ENCODE measurements at places on chromosomes 3 and 15.

- DNase-seq: no peak
These were observed 20.1 kb upstream of the TM2D3 start for GRCh38 chr15:101672298-101672697.

- DNase-seq: no peak
These were observed 19.2 kb downstream of the BLOC1S6 start for GRCh38 chr15:45606413-45606812.

DNA sequence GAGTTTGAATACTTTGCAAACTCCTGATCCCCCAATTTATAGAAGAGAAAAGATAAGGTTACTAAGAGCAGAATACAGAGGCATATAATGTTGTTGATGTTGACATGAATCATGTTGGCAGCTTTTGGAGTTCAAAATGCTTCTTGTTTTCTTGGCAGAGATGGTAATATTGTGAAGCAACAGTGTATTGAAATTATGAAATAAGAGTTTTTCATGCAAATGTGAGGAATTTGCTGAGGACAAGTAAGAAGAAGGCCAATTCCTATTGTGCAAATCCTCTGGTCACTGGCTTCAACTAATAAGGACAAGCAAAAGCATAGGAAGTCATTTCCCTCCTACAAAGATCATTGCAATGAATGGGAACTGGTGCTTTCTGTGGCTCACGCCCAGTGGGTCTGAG lies 126.9 kb upstream of the CHL1 start:
- no peak for DNase-seq

DNA sequence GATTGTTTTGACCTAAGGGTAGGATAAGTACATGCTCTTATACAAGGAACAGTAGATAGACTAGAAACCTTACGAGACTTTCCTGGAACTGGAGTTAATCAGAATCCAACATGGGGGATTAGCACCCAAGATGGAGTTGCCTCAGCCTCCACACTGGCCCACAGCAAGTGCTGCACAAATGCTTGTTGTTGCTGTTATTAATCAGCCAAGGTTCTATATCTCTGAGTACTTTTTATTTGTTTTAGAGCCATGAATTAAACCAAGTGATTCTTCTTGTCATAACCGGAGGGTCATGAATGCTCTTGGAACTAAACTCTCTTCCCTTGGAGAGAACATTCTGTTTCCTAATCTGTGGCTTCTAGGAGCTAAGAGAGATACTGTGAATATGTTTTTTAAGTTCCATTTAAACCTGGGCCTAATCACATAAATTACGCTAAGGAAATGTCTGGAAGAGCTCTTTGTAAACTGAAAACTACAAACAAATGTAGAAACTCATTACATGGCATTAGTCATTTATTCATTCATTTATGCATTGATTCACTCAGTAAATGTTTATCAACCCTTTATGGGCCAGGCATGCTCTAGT lies 5.7 kb upstream of the IL16 start:
- no peak for DNase-seq

DNA sequence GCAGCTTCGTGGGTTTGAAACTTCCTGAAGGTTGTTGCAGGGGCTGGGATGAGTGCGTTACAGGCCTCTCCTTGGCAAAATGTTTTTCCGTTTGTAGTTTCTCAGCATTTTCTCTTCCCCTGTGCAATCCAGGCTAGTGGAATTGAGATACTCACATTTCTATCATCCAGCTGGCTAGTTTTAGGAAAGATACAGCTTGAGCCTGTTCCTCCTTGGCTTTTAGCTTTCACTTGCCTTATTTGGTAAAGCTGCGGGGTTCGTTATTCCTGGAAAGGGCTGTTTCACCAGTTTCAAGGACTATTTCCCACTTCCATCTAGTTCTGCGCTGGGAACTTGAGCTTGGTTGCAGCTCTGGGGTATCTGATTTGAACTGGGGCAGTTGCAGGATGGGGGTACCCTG lies 90.3 kb downstream of the ITPR1 start:
- DNase-seq: no peak

DNA sequence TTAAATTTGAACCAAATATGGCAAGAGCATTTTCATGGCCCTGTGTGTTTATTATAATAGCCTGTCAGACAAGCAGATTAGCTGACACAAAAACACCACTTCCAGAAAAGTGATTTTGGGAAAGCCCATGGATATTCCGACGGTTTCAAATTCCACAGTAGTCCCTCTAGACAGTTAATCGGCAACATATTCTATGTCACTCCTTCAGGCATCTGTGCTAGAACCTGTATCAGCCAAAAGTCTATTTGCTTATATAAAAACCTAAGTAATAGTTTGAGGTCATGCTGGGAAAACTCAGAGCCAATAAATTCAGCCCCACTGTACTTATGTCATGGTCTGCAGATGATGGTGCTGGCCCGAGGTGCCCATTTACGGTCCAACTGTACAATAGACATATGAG lies 110.2 kb upstream of the ARHGEF26 start:
- DNase-seq: no peak

DNA sequence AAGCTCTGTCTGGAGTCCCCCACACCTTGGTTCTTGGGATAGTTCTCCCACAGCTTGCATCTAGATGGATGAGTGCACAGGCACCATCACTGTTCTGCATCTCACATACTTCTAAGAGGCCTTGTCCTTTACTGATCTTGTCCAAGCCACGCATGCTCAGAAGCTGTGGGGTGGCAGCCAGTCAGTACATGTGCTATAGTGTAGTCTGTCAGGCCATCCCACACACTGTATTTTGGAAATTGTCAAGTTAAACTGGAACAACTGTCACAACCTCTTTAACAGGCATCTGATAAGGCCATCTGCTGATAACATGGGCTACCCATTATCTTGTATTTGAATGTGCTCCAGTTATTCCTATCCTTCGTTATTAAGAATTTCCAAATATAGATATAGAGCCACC lies 296.5 kb upstream of the AZI2 start:
- DNase-seq: no peak

DNA sequence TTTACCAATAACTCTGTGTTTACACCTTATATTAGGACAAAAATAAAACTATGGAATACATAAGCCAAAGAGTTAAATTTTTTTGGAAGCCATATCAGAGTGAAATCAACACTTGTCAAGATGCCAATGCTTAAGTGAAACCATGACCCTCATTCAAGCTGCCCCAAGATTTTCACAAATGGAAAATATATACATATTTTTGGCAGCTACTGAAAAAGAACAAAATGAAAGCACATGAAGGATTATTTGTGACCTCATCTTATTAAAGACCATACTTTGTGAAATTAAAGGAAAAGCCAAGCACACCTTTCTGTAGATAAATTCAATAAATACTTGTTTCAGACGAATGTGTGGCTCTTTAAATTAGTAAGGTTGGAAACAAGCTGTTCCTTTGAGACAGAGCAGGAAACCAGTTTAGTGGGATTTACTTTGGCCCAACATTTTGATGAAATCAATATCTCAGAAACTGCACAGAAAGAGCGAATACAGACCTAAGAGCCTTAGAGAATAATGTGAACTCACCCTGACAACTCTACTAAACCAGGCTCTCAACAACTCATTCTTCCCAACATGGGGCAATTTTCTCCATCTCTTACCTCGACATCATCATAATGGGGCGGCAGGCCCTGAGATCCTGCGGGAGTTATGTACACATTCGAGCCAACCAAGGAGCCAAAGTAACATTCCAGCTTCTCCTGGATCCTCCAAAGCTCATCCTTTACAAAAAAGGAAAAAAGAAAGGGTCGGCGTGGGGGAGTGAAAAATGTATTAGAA lies 11.1 kb downstream of the RIOX2 start:
- DNase-seq: no peak

All from activated CD4-positive, alpha-beta T cell treated with anti-CD3 and anti-CD28 coated beads, Interleukin-2, amount 50 U/mL, for 48 hours (primary cell).